ENCODE measurements at places on chromosomes 12 and 14.

GRCh38 chr14:103385929-103386712 lies 906 bp downstream of the MARK3 start:
- ATAC-seq, result peak; percentile 7

DNA sequence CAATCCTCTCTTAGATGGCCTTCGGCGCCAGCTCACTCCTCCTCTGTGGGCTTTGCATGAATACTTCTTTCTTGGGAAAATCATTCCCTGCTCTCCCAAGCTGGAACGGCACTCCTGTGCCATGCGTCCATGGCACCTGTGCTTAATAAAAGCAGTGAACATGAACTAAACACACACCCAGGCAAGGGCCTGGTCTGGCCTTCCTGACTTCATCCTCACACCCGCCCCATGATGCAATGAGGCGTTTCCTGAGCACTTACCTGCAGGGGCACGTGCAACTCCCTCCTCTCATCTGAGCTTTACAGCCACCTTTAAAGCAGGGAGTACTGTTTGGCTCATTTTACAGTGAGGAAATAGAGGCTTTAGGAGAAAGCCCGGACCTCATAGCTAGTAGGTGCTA lies 219.8 kb downstream of the SLC41A2 start:
- ATAC-seq, result no peak

DNA sequence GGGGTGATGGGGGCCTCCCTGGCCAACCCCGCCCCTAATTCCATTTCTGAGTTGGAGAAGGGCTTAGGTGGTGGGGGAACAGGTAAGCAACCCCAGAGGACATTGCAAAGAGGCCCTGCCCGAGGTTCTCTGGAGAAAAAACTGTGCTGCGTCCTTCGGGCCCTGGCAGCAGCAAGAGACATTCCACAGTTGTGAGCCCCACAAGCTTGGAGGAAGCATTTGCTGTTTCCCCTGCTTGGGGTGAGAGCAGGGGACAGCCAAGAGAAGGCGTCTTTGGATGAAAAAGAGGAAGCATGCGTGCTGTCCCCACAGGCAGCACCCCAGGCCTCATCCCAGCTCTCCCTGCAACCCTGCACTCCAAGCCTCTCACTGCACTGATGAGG lies 1.3 kb downstream of the BDKRB2 start:
- ATAC-seq, result peak; percentile 6

- ATAC-seq, result no peak
Measured at GRCh38 chr12:23002381-23002780, 377.4 kb downstream of the ETNK1 start.

GRCh38 chr14:97117693-97118092 lies 320.5 kb downstream of the VRK1 start:
- ATAC-seq, result no peak

- peak; percentile 40 for ATAC-seq
Measured at GRCh38 chr14:22865424-22866405, 5.8 kb upstream of the LRP10 start.

- no peak for ATAC-seq
Measured at GRCh38 chr14:92352158-92352985, 29.4 kb downstream of the SLC24A4 start.

GRCh38 chr12:89355243-89356068 lies 3.2 kb upstream of the DUSP6 start:
- no peak for ATAC-seq

GRCh38 chr12:24088751-24089509 lies 139.5 kb upstream of the SOX5 start:
- ATAC-seq, result no peak

DNA sequence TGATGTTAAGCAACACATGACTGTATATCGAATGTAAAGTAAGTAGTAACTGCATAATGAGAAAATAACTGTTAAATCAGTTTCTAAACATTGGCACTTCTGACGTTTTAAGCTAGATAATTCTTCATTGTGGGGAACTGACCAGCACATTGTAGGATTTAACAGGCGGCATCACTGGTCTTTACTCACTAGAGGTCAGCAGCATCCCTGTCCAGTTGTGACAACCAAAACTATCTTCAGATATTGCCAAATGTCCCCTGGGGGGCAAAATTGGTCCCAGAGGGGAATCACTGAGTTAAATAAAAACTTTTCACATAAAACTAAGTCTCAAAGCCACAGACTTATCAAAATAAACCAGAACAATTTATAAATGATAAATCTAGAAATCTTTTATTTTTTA lies 65.3 kb downstream of the BLTP3B start:
- ATAC-seq, result peak; percentile 42

- no peak for ATAC-seq
Measured at GRCh38 chr12:10016881-10017280, 6.5 kb downstream of the CLEC12B start.

DNA sequence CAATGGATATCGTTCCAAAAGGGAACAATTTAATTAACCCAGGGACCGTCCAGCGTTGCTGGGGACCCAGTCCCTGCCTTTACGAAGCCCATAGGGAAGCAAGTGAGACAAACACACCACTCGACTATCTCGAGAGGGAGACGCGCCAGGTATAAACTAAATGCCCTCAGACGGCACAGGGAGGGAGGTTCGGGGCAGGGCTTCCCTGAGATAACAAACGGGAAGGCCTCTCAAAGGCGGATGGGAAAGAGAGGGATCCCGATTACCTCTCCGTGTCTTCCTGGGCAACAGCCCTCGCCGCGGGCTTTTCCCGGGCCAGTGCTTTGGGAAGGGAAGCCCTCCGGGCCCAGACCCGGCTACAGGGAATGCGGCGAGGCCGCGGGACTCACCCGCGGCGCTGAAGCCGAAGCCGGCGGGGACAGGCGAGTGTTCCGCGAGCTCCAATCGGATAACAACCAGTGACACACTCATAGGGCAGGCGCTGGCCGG lies 390 bp downstream of the BRAP start:
- peak; percentile 50 for ATAC-seq

Measured in SK-N-SH treated with all-trans-retinoic acid at 6 μM for 48 hours (cell line).